ENCODE measurements at places on chromosomes 3 and 15. TPM values are rescaled to one million over a fixed set of nuclear protein-coding genes. Genes with fewer than 3 reads are reported as not detected.

CCDC54 gene
- not detected for total RNA-seq

MYH15 gene
- 0.06 TPM for total RNA-seq

CYP1A1 gene
- total RNA-seq = 1.2 TPM

NANOGP8 gene
- not detected for total RNA-seq

GOLGA6D gene
- total RNA-seq = not detected

MEX3B gene
- 4.0 TPM for total RNA-seq

DNAH12 gene
- 0.09 TPM for total RNA-seq

MYEF2 gene
- total RNA-seq = 15.3 TPM

TADA3 gene
- 61.5 TPM for total RNA-seq

ZPLD1 gene
- not detected for total RNA-seq

SCN11A gene
- total RNA-seq = 0.01 TPM

CFAP91 gene
- total RNA-seq = 0.24 TPM

FHIT gene
- total RNA-seq = 0.75 TPM

PLA1A gene
- 0.25 TPM for total RNA-seq

GPR27 gene
- total RNA-seq = 3.3 TPM

VIPR1 gene
- total RNA-seq = 2.0 TPM

SOX2 gene
- 0.41 TPM for total RNA-seq

CLDN16 gene
- total RNA-seq = 0.16 TPM

CLDN11 gene
- 0.15 TPM for total RNA-seq

HRG gene
- not detected for total RNA-seq

LOXL1 gene
- total RNA-seq = 0.70 TPM

CEMIP gene
- total RNA-seq = 1.0 TPM

TCF12 gene
- total RNA-seq = 39.2 TPM

ISLR gene
- 0.21 TPM for total RNA-seq

SLC38A3 gene
- total RNA-seq = 0.15 TPM

LRTM1 gene
- not detected for total RNA-seq

RAB43 gene
- total RNA-seq = 3.9 TPM

MYL3 gene
- total RNA-seq = 0.07 TPM

SCAANT1 gene
- not detected for total RNA-seq

VPS39 gene
- total RNA-seq = 14.3 TPM

CSK gene
- 63.3 TPM for total RNA-seq

IGF2BP2 gene
- total RNA-seq = 14.4 TPM

SPTSSB gene
- not detected for total RNA-seq

DPPA2 gene
- not detected for total RNA-seq

SKOR1 gene
- total RNA-seq = not detected

RPS27L gene
- 376 TPM for total RNA-seq

CHRNB4 gene
- 0.53 TPM for total RNA-seq

All from A549 treated with AZD2906 at 1 μM for 4 hours (cell line).